ENCODE measurements at places on chromosomes 16 and 17. TPM values are rescaled to one million over a fixed set of nuclear protein-coding genes. Genes with fewer than 3 reads are reported as not detected.

The NKD1 gene
- total RNA-seq, result 9.1 TPM

The ELMO3 gene
- total RNA-seq, result 1.2 TPM

- H3K27me3 ChIP-seq, result peaks cover 6% of the 10 kb centered on the region
- H3K4me1 ChIP-seq, result peaks cover 7% of the 10 kb centered on the region
- H3K36me3 ChIP-seq, result no peaks in the 10 kb centered on the region
- no peak overlapping the region for H3K27ac ChIP-seq
- H3K4me3 ChIP-seq, result no peak overlapping the region
Observed at GRCh38 chr16:1079341-1079740, 6.8 kb downstream of the SSTR5 start.

The MATCAP1 gene
- 26.1 TPM for total RNA-seq

- peak overlapping the region; percentile 59 for H3K4me3 ChIP-seq
- peak overlapping the region; percentile 55 for H3K27ac ChIP-seq
- H3K36me3 ChIP-seq, result no peaks in the 10 kb centered on the region
Observed at GRCh38 chr16:54931120-54932014, 702 bp downstream of the IRX5 start.

- no peaks in the 10 kb centered on the region for H3K27me3 ChIP-seq
- H3K36me3 ChIP-seq, result no peaks in the 10 kb centered on the region
- H3K27ac ChIP-seq, result no peak overlapping the region
- no peaks in the 10 kb centered on the region for H3K4me1 ChIP-seq
Observed at GRCh38 chr16:63462316-63462715, 1426.1 kb upstream of the CDH8 start.

DNA sequence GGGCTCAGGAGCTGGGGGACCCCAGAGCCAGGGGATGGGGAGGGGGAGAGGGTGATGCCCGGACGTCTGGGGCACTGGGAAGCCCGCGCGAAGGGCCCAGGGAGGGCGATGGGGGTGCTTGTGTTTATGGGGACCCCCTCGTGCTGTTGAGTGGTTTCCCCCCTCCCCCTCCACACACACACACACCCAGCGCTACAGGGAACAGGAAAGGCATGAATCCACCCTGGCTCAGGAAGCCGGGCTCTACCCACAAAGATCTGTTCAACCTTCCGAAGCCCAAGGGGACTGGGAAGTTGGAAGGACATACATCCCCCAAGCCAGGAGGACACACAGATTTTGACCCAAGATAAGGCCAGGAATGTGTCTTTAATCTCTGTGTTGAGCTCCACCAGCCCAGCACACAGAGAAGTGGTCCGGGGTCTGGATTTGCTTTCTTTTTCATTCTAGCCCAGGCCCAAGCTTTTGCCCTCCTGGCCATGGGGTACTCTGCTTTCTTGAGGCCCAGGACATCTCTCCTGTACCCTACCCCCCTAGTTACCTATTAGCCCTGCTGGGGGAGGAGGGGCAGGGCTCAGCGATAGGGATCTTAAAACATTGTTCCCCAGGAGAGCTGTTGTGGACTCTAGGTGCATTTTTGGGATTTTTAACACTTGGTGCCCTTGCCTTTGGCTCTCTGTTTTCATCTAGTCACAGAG is 1.2 kb downstream of the UBALD2 start:
- DNase-seq, result no peak
- peaks cover 4% of the 10 kb centered on the region for H3K36me3 ChIP-seq
- H3K27me3 ChIP-seq, result no peaks in the 10 kb centered on the region
- H3K27ac ChIP-seq, result peak overlapping the region; percentile 84

DNA sequence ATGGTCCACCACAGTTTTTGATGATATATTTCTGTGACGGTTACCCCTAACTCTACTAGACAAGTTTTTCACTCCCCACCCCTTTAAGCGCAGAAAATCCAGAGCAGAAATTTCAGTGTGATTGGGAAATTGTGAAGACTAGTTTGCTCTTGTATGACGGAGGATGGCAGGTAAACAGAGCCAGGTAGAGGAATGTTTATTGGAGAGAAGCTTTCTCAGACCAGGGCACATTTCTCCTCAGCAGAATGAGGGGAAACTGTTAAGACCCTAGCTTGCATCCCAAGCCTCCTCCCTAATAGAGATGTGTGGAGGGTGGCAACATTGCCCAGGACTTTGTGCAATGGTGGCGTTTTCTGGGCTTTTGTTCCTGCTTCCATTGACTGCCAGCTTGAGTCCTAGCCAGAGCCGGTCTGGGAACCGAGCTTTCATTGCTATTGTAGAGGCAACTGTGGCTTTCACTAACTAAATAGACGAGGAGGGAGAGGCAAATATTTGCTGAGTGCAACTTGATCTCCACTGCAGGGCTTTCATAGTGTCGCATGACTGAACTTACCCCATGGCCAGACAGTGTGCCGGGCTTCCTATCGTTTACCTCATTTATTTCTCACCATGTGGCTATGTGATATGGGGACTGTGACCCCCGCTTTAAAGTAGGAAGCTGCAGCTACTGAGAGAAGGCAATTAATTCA is 159.6 kb upstream of the MPHOSPH6 start:
- no peak overlapping the region for H3K4me3 ChIP-seq
- H3K27ac ChIP-seq, result no peak overlapping the region
- no peaks in the 10 kb centered on the region for H3K4me1 ChIP-seq
- H3K36me3 ChIP-seq, result no peaks in the 10 kb centered on the region

GRCh38 chr16:86579268-86580062 is 1.1 kb downstream of the FOXL1 start:
- no peak for DNase-seq
- peaks cover 65% of the 10 kb centered on the region for H3K4me1 ChIP-seq
- H3K27me3 ChIP-seq, result no peaks in the 10 kb centered on the region
- peak overlapping the region; percentile 73 for H3K4me3 ChIP-seq

DNA sequence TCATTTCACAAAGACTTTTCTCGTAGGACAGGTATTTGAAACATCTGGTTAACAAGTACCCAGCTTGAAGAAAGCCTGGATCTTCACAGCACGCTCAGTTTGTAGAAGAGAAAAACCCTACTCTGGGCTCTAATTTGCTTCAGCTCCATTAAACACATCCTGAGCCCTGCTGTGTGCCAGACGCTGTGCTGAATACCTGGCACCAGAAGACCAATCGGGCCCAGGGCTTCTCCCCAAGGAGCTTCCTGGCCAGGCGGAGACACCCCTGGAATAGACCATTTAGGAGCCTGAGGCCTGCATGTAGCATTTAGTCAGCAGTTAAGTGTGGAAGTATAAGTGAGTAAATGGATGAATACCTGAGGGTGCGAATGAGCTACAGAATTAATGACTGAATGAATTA is 8.9 kb upstream of the ABAT start:
- no peak overlapping the region for H3K27ac ChIP-seq
- H3K4me3 ChIP-seq, result no peak overlapping the region
- DNase-seq, result no peak
- H3K27me3 ChIP-seq, result peaks cover 2% of the 10 kb centered on the region

GRCh38 chr17:68443972-68444464 is 13.3 kb downstream of the WIPI1 start:
- no peak overlapping the region for H3K27ac ChIP-seq
- peaks cover 35% of the 10 kb centered on the region for H3K36me3 ChIP-seq
- no peaks in the 10 kb centered on the region for H3K4me1 ChIP-seq
- H3K4me3 ChIP-seq, result no peak overlapping the region

The EPX gene
- not detected for total RNA-seq

- DNase-seq, result no peak
- H3K27me3 ChIP-seq, result no peaks in the 10 kb centered on the region
- peaks cover 4% of the 10 kb centered on the region for H3K4me1 ChIP-seq
- H3K4me3 ChIP-seq, result no peak overlapping the region
- no peak overlapping the region for H3K27ac ChIP-seq
- H3K36me3 ChIP-seq, result no peaks in the 10 kb centered on the region
Observed at GRCh38 chr17:78252111-78252634, 20.7 kb downstream of the TMEM235 start.

The PRSS22 gene
- 0.58 TPM for total RNA-seq

- no peak overlapping the region for H3K4me3 ChIP-seq
- H3K27ac ChIP-seq, result no peak overlapping the region
- no peaks in the 10 kb centered on the region for H3K4me1 ChIP-seq
Observed at GRCh38 chr16:61892531-61892930, 143.7 kb downstream of the CDH8 start.

DNA sequence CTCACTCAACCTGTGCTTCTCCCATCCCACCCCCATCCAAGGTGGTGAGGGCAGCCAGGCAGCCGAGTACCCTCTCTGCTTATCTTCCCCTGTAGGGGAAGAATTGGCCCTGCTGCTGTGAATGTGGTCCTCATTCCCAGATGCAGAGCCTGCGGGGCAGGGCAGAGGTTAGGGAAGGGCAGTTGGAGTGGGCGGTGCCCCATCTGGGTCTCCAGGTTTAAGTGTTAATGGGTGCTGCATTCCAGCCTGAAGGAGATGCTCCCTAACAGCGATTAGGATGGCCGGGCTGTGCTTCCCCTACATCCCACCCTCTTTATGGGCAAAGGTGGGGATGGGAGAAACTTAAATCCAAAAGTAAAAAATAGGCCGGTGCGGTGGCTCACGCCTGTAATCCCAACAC is 12.1 kb downstream of the TMEM95 start:
- no peak overlapping the region for H3K4me3 ChIP-seq
- no peak for DNase-seq
- H3K27me3 ChIP-seq, result peaks cover 2% of the 10 kb centered on the region
- no peaks in the 10 kb centered on the region for H3K36me3 ChIP-seq
- H3K4me1 ChIP-seq, result no peaks in the 10 kb centered on the region

GRCh38 chr16:77759821-77760220 is 28.5 kb upstream of the VAT1L start:
- DNase-seq, result no peak
- no peaks in the 10 kb centered on the region for H3K36me3 ChIP-seq
- no peak overlapping the region for H3K4me3 ChIP-seq

The CCR7 gene
- total RNA-seq, result not detected

GRCh38 chr17:488993-489757 is 136.6 kb upstream of the RPH3AL start:
- H3K27ac ChIP-seq, result peak overlapping the region; percentile 68
- peak; percentile 73 for DNase-seq
- H3K4me3 ChIP-seq, result peak overlapping the region; percentile 60
- H3K4me1 ChIP-seq, result peaks cover 15% of the 10 kb centered on the region
- no peaks in the 10 kb centered on the region for H3K36me3 ChIP-seq

- peak overlapping the region; percentile 79 for H3K27ac ChIP-seq
- H3K4me1 ChIP-seq, result peaks cover 17% of the 10 kb centered on the region
- H3K4me3 ChIP-seq, result peak overlapping the region; percentile 90
Observed at GRCh38 chr17:36949461-36949927, 740 bp downstream of the AATF start.

- DNase-seq, result no peak
- H3K4me3 ChIP-seq, result no peak overlapping the region
- H3K27me3 ChIP-seq, result no peaks in the 10 kb centered on the region
- no peaks in the 10 kb centered on the region for H3K4me1 ChIP-seq
Observed at GRCh38 chr16:74304835-74305176, 8.2 kb downstream of the PSMD7 start.

The FBXW10 gene
- total RNA-seq, result not detected

DNA sequence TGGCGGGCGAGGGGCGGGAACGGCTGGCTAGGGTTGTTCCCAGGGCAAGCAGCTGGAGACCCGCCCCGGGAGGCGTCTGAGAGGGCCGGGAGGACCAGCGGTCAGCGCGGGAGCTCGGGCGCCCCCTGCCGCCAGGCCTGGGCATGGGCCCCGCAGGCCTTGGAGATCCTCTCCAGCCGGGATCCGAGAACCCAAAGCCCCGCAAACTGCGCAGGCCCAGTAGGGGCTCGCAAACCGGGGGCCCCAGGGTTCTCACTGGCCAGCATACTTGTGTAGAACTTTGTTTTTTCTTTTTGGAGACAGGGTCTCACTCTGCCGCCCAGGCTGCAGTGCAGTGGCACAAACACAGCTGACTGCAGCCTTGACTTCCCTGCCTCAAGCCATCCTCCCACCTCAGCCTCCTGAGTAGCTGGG is 20.8 kb upstream of the ZNF423 start:
- H3K27ac ChIP-seq, result no peak overlapping the region
- no peaks in the 10 kb centered on the region for H3K36me3 ChIP-seq
- no peak overlapping the region for H3K4me3 ChIP-seq
- H3K4me1 ChIP-seq, result no peaks in the 10 kb centered on the region
- DNase-seq, result no peak

The CLEC19A gene
- total RNA-seq, result not detected

GRCh38 chr16:82231008-82231787 is 61.2 kb upstream of the MPHOSPH6 start:
- H3K36me3 ChIP-seq, result no peaks in the 10 kb centered on the region
- no peaks in the 10 kb centered on the region for H3K4me1 ChIP-seq
- peaks cover 3% of the 10 kb centered on the region for H3K27me3 ChIP-seq
- DNase-seq, result no peak

The RAB11FIP4 gene
- total RNA-seq, result 4.4 TPM

The ZDHHC1 gene
- 3.7 TPM for total RNA-seq

The KREMEN2 gene
- total RNA-seq, result 7.5 TPM

The BAIAP3 gene
- total RNA-seq, result 2.6 TPM

Measured in astrocyte (in vitro differentiated cells and primary cell).